ENCODE measurements at places on chromosomes 6 and 20.

DNA sequence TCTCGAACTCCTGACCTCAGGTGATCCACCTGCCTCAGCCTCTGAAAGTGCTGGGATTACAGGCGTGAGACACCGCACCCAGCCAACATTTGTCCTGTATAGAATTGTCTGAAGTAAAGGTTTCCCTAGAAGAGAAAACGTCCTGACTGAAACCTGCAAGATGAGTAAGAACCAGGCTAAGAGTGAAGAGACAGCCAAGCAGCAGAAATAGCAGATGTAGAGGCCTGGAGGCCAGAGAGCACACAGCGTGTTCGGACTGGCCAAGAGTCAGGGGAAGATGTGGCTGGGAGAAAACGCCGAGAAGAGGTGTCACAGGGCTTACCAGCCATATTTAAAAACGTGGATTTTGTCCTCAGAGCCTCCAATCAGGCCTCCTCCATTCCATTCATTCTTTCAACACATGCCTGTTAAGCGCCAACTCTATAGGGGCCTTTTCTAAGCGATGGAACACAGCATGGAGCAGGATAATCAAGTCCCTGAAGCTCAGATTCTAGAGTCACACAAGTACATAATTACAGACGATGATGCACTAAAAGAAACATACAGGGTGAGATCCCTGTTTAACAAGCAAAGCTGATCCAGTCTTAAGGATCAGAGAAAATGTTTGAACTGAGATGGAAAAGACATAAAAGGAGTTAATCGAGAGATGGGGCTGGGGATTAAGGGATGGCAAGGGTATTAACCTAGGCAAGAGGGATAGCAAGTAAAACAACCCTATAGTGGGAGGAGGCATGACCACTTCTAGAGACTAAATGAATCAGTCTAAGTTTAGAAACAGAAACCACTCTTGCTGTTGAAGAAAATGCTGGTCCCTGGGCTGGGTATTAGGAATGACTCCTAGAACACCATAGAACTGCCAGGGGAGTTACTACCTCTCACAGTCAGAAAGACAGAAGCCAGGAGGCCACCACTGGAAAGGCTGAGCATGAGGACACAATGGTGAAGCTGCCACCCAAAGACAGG lies 4.8 kb downstream of the ZCCHC3 start:
- DNase-seq: no peak

DNA sequence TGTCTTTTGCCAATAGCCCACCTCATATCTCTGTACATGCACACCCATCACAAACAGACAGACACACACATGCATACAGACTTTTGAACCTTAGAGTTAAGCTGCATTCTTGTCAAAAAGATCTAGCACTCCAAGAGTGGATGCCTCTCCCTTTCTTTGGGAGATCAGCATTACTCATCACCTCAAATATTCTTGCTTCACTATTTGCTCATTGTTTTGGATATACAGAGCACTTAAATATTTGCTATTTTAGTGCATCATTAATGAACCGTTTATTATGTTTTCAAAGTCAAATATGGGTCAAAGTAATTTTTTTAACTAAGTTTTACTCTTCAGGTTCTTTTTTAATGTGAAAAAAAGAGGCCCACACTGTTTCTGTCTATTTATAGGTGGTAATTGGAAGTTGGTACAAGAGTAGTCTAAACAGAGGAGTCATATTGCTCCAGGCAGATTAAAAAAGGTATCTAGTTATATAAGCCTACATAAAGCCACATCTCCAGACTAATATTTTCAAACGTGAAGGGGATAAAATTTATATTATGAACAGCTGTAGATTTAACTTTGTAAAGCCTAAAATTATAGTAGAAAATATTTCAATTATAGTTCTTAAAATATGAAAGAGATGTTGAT lies 102.6 kb downstream of the FLRT3 start:
- DNase-seq: no peak

- peak; percentile 15 for DNase-seq
Measured at GRCh38 chr20:36461600-36462439, 79.5 kb upstream of the MYL9 start.

DNA sequence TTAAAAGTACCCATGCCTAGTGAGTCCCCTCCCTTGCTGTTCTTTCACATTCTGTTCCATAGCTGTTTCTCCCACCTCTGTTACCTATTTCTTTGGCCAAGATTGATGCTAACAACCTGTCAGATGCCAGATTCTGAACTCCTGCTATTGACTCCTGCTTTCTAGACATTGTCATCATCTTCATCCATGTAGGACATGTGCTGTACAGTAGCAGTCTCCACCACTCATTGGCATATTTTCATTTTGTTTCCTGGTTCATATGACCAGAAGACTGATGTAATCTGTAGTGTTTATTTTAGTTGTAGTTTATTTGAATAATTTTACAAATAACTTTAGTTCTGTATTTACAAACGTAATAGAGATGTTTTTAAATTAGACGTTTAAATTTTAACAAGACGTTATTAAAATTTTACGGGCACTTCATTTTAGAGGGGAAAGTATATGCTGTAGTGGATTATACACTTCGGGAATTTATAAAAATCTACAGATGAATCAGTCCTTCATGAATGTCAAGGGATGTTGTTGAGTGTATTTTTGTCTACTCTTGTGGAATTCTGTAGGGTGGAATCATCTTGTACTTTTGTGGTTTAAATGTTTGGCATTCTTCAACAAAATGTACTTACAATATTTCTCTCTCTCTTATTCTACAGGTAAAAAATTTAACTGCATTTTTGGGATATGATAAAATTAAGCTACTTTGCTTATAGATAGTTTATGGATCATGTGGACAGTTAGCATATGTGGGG lies 34.1 kb downstream of the TRMT11 start:
- DNase-seq: no peak

GRCh38 chr6:47335466-47335865 lies 25.8 kb upstream of the TNFRSF21 start:
- no peak for DNase-seq

DNA sequence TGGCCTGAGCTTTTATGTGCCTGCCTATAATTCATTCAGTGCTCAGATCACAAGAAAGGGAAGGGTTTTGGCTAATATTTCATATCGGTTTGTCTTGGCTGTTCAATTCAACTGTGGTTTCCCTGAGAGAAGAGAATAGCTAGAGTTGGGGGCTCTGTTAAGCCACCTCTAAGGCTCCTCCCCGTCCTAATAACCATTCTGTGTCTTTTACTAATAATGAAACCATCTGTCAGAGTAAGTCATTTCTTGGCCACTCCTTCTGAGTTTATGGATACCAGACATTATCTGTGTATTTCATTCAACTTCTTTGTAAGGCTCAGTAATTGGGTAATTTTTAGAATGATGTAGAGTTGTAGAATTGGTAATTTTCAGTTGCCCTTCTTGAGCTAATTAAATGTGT lies 5.2 kb downstream of the STX11 start:
- DNase-seq: no peak

DNA sequence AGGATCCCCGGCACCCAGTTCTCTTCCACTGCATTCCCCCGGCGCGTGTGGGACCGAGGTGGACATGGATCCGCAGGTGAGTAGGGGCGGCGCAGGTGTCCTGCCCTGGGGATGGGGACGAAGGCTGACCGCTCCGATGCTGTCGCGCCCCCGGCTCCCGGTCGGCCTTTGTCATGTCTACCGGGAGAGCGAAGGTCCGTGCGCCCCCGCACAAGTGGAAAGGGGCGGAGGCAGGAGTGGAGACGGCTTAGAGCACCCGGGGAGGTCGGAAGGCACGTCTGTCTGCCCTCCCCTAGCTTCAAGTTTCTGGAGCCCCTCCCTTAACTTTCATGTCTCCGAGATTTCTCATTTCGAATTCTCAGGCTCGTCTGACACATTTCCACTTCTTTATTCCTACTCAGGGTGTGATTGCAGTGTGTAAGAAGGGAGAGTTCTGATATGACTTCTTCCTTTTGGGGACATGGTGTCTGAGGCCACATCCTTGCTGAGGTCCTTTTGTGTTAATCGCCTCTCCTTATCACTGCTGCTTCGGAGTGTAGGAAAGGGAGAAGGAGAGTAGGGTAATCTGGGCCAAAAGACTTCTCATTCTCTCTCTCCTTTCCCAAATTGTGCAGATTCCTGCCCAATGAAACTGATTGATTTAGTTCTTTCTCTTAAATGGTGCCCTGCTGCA lies 435 bp downstream of the KIFC1 start:
- peak; percentile 10 for DNase-seq

DNA sequence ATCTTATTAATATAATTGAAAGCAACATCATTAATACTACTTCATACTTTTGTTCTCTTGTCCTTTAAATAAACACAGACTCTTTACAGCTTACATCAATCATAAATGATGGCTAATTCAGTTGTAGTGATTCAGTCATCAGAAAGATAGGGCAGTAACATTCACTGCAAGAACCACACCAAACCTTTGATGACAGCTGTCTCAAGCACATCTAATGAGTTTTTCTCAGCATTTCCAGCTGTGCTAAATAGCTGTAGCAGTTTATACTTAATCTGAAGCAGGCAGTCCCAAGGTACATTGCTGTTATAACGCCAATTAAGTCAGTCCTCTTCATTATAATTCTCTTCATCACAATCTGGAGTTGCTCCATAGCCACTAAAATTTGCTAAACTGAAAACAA lies 45.7 kb downstream of the PREP start:
- no peak for DNase-seq

- no peak for DNase-seq
Measured at GRCh38 chr6:34065466-34066217, 80.2 kb downstream of the GRM4 start.

DNA sequence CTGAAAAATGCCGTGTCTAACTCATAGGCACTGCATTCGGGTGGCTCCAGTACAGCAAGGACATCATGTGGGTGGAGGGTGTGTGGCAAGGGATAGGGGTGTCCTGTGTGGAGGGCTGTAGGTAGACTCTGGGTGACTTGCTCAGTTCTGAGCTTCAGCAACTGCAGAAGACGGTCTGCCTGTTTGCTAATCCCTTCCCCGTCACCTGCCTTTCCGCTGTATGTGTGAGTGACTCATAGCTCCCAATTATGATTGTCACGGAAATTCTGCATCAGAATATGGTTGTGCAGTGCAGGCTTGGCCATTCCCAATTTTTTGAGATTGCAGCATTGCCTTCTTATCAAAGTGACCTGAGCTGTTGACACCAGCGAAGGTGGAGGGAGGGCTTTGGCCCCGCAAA lies 174.3 kb downstream of the CDH4 start:
- no peak for DNase-seq

DNA sequence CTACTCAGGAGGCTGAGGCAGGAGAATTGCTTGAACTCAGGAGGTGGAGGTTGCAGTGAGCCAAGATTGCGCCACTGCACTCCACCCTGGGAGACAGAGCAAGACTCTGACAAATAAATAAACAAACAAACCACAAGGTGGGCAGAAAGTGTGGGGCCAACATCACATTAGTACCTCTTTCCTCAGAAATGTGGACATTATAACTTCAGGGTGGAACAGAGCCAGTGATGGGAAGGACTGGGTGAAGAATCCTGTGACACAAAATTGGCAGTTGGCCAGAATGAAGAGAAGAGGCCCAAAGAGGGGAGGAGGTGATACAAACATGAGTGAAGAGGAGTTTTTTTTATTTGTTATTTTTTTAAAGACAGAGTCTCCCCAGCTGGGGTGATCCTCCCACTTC lies 50.6 kb downstream of the NUP153 start:
- DNase-seq: no peak

GRCh38 chr20:21767739-21768223 lies 62.3 kb downstream of the PAX1 start:
- DNase-seq: no peak

- DNase-seq: no peak
Measured at GRCh38 chr6:168374051-168374502, 54.5 kb upstream of the DACT2 start.

GRCh38 chr20:5328268-5328667 lies 11.5 kb upstream of the PROKR2 start:
- DNase-seq: no peak

GRCh38 chr6:139028658-139029469 lies at the start of gene ABRACL:
Gene ABRACL, plus strand, starts transcription at chr6:139028745. Its CDS starts 5,416 bp downstream, at chr6:139034161.
- DNase-seq: peak; percentile 71

DNA sequence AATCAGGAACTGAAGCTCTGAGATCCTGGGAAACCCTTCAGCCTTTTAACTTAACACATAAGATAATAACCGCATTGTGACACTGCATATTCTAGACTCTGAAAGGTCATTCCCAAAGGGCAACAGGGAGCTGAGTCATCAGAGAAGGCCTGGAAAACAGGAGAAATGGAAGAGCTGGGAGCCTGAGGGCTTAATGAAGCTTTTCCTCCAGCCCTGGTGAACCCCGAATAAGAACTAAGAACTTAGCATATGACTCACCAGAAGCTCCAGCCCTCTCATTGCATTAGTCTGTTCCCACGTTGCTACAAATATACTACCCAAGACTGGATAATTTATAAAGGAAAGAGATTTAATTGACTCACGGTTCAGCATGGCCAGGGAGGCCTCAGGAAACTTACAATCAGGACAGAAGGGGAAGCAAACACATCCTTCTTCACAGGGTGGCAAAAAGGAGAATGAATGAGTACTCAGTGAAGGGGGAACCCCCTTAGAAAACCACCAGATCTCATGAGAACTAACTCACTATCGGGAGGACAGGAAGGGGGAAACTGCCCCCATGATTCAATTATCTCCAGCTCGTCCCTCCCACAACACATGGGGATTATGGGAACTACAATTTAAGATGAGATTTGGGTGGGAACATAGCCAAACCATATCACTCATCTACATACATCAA lies 648.5 kb downstream of the TFAP2A start:
- no peak for DNase-seq

Data from CD4-positive, alpha-beta T cell treated with Interleukin-4 for 4 hours (primary cell).